ENCODE measurements at places on chromosomes 2 and 18.
A peak's percentile ranks its signal among the peaks of the same experiment; 100 is the strongest.

GRCh38 chr18:35028536-35028935 lies 12.7 kb upstream of the MAPRE2 start:
- no peak for DNase-seq

GRCh38 chr2:222134654-222135053 lies 164.1 kb downstream of the PAX3 start:
- DNase-seq: no peak

DNA sequence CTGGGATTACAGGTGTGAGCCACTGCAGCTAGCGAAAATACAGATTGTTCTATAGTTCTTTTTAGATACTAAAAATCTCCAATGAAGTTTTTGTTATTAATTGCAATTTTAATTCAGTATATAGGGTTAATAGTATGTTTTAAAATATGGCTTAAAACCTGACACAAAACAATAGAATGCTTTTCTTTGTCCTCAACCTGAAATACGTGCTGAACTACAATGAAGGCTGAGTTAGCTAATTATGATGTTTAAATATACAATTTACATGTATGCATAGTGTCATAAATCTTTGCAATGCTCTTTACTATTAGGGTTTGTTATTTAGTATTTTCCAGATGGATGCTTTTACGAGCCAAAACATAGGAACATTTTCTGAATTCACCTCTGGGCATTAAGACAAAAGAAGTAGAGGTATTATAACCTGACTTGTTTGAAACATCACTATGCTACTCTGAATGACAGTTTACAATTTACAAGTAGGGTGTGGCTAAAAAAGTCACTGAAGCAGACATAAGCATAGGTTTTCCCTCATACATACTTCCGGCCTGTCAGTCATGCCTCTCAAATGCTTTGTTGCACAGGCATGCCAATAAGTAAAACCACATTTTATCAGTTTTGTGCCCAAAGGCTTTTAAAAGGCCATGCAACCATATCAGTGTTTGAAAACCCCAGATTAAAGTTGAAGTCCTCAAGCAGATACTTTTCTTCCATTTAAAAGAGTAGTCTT lies 168.3 kb downstream of the OTX1 start:
- DNase-seq: no peak

DNA sequence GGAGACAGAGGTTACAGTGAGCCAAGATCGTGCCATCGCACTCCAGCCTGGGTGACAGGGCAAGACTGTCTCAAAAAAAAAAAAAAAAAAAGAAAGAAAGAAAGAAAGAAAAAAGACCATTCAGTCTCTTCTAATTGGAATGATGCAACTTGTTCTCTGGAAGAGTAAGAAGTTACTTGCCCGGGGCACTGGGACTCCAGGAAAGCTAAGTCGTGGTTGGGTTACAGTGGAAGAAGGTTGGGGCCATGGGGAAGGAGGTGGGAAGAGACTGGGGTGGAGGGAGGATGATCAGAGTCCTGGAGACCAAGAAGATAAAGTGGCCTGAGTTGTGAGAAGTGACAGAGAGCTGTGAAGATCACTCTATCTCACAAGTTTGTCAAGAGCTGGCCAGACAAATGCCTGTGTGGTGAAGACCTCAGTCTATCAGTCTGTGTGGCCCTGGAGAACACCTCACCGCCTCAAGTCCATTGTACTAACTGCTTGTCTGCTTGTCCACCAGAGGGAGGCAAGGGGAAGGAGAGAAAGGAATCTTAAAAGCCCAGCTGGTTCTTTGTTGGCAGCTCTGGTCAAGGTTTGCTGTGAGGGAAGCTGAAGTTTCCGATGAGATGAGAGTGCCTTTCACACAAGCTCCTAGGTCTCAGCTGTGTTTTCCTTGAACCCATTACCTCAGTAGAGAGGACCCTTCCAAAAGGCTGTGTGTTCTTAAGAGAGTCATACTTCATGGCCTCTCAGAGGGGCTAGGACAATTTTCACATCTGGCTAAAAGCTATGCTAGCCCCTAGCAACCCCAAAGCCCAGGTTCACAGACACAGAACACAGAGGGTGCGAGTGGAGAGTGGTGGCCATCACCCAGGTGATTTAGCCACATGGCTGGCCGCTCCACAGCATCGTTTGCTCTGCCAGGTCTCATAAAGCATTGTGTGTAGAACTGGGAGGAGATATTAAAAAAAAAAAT lies 72.0 kb upstream of the TMEM178A start:
- no peak for DNase-seq

GRCh38 chr2:53631313-53632125 lies 136.1 kb upstream of the CHAC2 start:
- no peak for DNase-seq

GRCh38 chr2:229731916-229732315 lies 17.6 kb upstream of the DNER start:
- no peak for DNase-seq

GRCh38 chr18:27712066-27712465 lies 464.9 kb downstream of the CDH2 start:
- no peak for DNase-seq

DNA sequence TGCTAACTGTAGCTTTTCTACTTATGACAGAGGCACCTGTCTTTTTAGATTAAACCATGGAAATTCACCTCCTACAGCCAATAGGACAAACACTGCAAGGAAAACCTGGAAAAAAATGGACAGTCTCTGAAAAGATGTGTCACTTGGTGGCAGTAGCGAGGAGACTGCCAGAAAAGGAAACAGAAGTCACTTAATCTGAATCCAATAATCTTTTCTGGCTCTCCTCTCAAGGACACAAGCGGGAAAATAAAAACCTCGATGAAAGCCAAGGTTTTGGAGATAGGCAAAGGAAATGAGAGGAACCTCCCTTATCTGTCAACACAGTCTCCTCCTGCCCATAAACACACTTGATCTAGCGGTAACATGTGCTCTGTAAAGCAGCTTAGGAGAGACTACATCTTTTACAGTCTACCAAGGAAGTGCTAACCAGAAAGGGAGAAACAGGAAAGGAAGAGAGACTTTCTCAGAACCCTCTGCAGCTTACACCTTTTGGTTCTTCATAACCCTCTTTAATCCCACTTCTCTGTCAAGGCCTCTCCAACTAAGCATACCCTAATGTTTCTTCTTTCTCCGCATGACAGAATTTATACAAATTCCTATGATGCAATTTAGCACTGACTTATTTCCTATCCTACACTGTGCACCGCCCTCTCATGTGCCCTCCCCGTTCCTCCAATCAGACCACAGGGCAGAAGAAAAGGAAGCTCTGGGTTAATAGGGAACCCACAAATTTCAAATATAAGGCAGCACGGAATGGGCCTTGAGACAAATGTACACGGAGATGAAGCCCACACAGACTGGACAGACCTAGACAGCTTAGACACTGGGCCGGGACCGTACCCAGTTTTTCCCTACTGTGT lies 52.8 kb downstream of the CLASP1 start:
- peak; percentile 28 for DNase-seq

DNA sequence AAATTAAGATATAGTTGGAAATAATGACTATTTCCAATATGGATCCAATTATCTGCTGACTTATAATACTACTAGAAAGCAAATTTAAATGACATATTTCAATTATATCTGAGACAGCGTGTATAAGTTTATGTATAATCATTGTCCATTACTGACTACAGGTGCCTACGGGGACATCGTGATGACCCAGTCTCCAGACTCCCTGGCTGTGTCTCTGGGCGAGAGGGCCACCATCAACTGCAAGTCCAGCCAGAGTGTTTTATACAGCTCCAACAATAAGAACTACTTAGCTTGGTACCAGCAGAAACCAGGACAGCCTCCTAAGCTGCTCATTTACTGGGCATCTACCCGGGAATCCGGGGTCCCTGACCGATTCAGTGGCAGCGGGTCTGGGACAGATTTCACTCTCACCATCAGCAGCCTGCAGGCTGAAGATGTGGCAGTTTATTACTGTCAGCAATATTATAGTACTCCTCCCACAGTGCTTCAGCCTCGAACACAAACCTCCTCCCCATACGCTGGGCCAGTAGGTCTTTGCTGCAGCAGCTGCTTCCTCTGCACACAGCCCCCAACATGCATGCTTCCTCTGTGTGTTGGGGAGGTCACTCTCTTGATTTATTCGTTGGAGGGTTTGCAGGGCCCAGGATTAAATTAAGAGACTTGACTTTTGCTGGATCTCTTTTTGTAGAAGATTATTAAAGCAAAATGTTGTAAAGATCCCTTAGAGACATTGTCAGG lies 194.4 kb downstream of the RPIA start:
- DNase-seq: no peak

- DNase-seq: no peak
Observed at GRCh38 chr2:113160962-113161361, 12.8 kb upstream of the PSD4 start.

DNA sequence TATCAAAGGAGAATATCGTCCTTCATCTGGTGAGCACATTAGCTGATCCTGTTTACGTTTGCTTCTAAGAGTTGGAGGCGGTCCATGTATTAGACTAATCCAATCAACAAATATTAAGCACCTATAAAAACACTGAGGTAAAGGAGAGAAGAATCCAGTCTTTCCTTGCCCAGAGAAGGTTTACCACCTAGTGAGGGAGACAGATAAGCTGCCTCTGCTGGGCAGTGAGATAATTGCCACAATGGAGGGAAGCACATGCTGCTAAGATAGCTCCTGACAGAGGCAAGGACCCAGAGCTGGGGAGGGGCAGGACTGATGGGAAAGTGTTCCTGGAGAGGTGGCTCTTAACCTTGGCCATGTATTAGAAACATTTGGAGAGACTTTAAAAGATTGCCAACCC lies 36.7 kb upstream of the ST8SIA5 start:
- DNase-seq: no peak

DNA sequence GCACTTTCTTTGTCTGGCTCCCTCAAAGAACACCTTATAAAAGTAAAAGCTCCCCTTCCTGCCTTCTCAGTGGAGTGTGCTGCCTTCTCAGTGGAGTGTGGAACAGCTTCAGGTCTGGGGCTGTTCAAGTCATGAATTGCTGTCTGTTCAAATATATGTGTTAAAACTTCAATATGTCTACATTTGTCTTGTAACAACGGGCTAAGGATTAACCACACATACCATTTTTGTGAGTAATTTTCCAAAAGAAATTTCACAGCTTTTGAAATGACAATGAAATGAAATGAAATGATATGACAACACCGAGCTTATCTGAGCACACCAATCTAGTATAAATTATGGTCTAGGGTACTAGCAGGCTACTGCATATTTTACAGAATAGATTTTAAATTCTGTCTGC lies 42.9 kb downstream of the CABYR start:
- DNase-seq: no peak

DNA sequence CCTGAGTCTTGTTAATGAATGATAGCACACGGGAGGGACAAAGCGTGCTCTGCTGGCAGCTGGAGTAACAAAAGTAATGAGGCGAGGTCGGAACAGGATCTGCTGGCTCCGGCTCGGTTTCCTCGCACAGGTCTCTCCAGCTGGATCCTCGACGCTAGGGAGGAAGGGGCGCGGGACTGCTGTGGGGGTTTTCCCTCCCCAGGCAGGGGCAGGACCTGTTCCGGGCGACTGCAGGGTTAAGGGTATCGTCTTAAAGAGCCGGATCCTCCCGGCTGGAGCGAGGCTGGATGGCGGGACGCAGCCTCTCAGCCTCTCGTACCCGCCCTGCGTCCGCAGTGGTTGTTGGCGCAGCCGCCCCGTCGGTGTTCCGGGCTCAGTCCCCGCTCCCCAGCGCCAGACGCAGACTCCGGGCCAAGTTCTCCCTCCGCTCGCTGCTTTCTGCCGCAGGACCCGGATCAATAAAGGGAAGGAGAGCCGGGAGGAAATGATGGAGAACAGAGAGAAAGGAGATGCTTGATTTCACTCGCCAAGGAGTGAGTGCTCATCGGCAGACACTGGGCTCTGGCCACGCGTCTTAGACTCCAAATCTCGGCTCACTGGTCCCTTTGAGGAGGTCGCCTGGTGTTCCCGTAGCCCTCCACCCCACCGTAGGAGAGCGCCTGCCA lies 1.1 kb upstream of the LIPG start:
- no peak for DNase-seq

DNA sequence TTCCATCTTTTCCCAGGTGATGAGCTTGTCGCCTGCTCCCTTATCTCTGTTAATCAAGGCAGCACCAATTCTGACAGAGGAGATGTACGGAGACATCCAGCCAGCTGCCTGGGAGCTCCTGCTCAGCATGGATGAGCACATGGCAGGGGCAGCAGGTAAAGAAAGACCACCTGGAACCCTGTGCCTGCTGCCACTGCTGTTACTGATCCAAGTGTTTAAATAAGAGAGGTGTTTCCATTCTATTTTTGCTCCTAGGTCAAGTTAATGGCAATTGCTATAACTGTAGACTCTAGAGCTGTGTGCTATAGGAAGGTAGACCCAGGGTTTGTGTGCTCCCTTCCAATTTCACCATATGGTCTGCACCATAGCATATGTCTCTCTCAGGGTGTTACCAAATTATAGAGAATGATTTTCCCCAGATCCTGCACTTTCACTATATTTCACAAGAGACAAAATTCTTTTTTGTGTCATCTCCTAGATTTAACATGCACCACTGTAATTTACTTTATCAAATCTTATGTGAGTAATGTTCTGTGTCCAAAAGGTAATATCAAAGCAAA lies 88.6 kb upstream of the RPE start:
- no peak for DNase-seq

GRCh38 chr18:46322411-46322891 lies 218.3 kb downstream of the HAUS1 start:
- DNase-seq: no peak

GRCh38 chr2:213237251-213237650 lies 47.0 kb upstream of the SPAG16 start:
- no peak for DNase-seq

- DNase-seq: no peak
Observed at GRCh38 chr2:154375579-154375931, 322.9 kb upstream of the KCNJ3 start.

DNA sequence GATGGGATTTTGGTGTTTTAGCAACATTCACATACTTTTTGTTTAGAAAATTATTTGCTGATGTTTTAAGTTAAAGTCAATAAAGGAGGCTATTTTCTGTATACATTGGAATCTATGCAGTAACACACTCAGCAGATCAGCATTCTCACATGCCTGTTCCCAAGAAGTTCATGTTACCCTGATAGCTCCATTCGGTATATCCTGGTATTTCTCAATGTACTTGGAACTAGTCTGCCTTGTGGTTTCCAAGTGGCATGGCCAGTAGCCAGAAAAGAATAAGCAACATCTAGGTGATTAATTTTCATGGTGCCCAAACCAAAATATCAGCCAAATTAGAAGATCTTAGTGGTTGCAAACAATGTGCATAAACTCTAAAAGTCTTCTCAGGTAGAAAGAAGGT lies 5.2 kb upstream of the NCAPH start:
- DNase-seq: no peak

DNA sequence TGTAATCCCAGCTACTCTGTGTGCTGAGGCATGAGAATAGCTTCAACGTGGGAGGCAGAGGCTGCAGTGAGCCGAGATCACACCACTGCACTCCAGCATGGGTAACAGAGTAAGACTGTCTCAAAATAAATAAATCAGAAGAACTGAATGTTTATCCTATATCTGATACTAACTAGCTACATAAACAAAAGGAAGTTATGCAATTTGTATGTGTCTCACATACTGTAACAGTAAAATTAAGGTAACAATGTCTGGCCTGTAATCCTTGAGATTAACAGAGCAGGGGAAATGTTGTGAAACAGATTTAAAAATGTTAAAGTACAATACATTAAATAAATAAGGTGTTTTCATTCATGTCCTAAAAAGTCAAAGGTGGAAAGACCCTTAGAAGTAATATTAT lies 150.8 kb downstream of the MEMO1 start:
- DNase-seq: no peak

- no peak for DNase-seq
Observed at GRCh38 chr2:20425371-20425881, 21.4 kb upstream of the RHOB start.
